ENCODE measurements at places on chromosomes 13 and 19. TPM values are rescaled to one million over a fixed set of nuclear protein-coding genes. Genes with fewer than 3 reads are reported as not detected.

The AP2S1 gene
- polyA plus RNA-seq: 228 TPM

GRCh38 chr13:38664906-38665305 is 22.0 kb upstream of the FREM2 start:
- DNase-seq: no peak

GRCh38 chr19:7370546-7370945 is 21.8 kb downstream of the ARHGEF18 start:
- DNase-seq: no peak

DNA sequence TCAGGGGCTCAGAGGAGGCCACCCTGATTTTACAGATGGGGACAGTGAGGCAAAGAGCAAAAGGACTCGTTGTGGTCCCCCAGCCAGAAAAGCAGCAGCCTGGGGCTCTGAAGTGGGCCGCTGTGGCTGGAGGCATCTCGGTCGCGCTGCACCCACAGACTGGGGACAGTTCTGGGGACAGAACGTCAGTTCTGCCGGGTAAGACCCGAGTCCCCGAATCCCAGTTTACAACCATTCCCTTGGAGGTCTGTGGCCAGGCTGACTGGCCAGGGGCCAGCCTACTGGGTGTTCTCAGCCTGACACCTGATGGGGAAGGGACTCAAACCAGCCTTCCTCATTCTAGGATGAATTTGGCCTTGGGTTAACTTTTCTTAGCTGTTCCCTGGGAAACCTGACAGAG is 14.1 kb downstream of the SUGP1 start:
- DNase-seq: no peak

DNA sequence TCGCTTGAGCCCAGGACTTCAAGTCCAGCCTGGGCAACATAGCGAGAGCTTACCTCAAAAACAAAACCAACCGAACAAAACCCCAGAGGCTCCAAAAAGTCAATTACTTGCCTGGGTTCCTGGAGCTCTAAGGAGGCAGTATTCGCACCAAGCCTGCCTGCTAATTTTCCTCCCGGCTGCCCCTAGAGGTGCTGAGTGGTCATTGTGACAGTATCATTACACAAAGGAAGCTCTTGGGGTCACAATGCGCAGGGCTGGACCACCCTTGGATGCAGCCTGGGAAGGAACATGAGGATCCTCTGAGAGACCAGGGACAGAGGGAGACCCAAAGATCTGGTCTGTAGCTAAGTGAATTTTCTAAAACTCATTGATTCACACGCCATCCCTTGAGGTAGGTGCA is 8.5 kb upstream of the PEX11G start:
- no peak for DNase-seq

The EPSTI1 gene
- 14.2 TPM for polyA plus RNA-seq

DNA sequence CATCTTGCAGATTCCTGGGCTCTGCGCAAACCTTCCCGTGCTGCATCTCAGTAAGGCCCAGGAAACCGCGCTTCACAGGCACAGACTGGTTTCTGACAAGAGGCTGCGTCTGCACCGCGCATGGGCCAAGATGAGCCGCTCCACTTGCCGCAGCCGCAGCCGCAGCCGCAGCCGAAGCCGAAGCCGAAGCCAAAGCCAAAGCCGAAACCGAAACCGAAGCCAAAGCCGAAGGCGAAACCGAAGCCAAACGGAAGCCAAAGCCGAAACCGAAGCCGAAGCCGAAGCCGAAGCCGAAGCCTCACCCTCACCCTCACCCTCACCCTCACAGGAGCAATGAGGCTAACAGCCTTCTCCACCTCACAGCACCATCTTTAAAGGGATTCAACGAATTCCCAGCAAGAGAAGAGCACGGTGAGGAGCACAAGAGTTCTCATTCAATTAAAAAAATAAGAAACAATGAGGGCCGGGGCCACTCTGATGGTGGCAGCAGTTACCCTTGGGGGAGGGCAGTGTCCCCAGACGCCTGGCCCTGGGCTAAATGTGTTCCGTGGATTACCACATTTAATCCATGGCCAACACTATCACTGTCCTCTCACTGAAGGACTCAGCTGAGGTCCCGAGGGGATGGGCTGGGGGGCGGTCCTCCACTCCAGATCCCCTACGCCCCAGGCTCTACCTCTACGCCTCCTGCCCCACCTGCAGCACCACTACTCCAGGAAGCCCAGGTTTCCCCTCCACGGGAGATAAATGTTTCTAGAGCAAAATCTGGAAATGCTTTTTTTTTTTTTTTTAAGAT is 29.1 kb downstream of the ZNF787 start:
- no peak for DNase-seq

DNA sequence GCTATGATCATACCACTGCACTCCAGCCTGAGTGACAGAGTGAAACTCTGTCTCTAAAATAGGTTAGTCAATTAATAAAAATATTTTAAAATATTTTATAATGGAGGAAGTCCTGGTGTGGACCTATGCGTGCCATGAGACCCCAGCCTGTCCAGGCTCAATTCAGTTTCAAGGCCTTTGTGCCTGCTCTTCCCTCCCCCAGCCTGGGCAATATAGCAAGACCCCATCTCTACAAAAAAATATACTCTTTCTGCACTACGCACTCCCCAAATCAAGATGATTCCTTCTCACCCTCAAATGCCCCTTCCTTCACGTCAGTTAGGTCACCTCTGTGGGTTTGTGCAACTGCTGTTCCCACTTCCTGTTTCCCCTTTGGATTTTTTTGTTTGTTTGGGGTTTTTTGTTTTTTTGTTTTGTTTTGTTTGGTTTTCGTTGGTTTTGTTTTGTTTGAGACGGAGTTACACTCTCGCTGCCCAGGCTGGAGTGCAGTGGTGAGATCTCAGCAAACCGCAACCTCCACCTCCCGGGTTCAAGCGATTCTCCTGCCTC is 1.4 kb upstream of the HSH2D start:
- DNase-seq: no peak
